Activated naive CD4-positive, alpha-beta T cell treated with anti-CD3 and anti-CD28 coated beads, Interleukin-2, amount 10 ng/mL, durations not matched to agents 7 days and 5 days (primary cell): ENCODE measurements at places on chromosomes 7 and 10.

DNA sequence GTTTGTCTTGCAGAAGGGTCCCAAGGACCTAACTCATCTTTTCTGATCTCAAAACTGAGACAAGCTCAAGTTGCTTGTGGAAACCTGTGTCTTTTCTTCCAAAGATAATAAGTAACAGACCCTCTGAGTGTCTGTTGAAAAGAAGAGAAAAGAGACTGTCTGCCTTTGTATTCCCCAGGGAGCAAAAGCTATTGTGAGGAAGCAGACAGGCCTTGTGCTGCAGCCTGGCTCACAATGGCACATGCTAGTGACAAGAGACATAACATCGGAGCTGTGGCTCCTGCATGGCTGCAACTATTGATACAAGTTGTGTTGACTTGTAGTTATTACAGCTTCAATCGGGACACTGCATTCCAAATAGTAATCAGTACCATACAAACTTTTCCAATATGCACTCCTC lies 202.9 kb downstream of the DKK1 start:
- no peak for DNase-seq

DNA sequence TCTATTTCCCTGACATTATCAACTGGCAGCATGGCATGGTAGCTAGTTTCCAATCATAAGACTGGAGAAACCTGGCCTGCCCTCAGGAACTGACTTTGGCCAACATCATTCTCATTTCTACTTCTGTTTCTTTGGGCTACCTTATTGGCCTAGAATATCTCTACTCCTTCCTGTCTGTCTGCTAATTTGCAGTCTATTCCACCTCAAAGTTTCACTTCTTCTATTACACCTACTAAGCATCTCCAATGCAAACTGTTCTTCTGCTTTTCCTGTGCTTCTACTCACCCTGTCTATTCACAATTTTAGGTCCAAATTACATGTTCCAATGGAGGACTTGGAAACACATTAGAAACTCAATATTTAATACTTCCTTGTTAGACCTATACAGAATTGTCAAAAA lies 65.6 kb downstream of the ZNF503 start:
- DNase-seq, result no peak

GRCh38 chr10:43903451-43903850 lies 254.8 kb upstream of the ZNF32 start:
- DNase-seq, result no peak

GRCh38 chr10:17029581-17030271 lies 99.9 kb downstream of the CUBN start:
- peak; percentile 80 for DNase-seq

DNA sequence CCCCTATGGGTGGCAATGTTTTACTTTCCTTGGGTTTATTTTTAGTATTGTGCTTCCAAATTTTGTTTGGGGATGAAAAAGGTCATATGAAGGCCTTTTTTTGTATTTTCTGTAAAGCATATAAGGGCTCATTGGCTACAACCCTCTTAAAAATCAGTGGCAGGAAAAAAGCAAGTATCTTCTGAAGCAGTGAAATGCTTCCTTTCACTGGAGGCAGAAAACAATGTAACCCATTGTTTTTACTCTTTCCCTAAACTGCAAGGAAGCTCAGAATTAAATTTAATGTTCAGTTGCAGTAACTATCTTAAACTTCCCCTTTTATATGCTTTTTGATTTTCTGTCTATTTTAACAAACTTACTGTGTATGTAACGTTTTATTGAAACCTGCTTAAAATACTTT lies 148.7 kb upstream of the LYZL1 start:
- no peak for DNase-seq

- DNase-seq, result no peak
Observed at GRCh38 chr10:87546971-87547413, 42.3 kb downstream of the MINPP1 start.

GRCh38 chr10:35632027-35632426 lies 10.1 kb downstream of the FZD8 start:
- DNase-seq, result no peak

DNA sequence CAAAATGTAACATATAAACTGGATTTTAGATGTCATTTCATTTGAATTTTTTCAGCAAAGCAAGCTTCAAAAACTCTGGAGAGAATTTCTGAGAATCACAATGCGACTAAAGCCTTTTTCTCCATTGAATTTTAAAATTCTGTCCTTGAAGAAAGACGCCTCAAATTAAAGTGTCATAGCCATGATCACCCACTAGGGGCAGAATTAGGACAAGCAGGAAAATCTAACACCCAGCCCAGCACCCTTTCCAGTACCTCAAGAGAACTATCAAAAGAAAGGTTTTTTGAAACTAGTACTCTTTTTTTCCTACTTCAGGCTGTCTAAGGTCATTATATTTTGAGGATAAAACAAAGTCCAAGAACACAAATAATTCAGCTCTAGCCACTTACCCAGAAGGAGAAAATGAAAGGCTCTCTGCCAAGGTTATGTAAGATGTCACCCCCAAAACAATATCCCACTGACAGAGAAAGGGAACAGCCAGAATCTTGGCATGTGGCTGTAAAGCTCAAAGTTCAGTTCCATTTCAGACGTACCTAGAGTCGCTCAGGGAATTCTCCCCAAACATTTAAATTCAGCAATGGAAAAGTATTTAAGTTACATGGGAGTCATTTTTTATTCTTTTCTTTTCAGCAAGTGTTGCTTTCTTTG lies 299.4 kb downstream of the SNX13 start:
- peak; percentile 29 for DNase-seq

GRCh38 chr7:23184709-23185359 lies 3.0 kb downstream of the NUP42 start:
- peak; percentile 39 for DNase-seq

DNA sequence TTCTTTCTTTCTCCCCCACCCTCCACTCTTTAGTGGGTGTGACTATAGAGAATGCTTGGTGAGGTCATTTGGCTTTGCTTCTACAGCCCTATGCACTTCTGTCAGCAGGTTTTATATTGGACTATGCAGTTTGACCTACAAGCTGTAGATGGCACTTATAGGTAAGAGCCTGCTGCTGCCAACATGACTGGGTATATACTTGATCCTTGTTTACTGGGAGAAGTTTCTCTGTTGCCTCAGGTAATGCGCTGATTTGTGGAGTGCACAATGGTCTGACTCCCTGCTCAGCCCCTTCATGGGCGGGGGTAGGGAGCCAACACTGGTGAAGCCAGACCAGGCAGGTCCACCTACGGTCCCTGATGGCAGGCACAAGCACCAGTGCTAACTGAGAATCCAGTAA lies 33.7 kb upstream of the C7orf33 start:
- no peak for DNase-seq

- no peak for DNase-seq
Observed at GRCh38 chr10:43912469-43912868, 263.8 kb upstream of the ZNF32 start.

- DNase-seq, result no peak
Observed at GRCh38 chr10:131063311-131063710, 248.2 kb downstream of the TCERG1L start.

- DNase-seq, result no peak
Observed at GRCh38 chr7:117085769-117086463, 132.6 kb downstream of the ST7 start.

- no peak for DNase-seq
Observed at GRCh38 chr10:31683682-31684081, 244.9 kb downstream of the ARHGAP12 start.

DNA sequence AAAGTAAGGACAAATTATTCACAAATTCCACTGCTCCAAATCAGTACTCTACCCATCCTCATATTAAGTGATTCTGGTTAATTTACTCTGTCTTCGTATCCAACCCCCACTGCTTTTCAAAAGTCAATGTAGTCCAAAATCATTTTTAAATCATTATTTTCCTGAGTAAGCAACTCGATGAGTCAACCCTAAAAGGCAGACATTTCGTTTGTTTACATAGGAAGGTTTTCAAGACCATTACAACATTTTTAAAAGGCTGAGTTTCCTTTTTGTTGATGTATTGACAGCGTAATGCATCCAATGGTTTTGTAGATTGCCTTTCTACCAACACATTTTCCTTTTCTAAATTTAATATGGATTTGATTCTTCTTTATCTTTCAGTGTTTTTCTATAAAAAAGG lies 523.0 kb upstream of the ANKRD30A start:
- no peak for DNase-seq

- DNase-seq, result no peak
Observed at GRCh38 chr7:32163141-32163806, 93.1 kb upstream of the PDE1C start.

- peak; percentile 10 for DNase-seq
Observed at GRCh38 chr10:43238462-43238861, 28.4 kb downstream of the RASGEF1A start.

- DNase-seq, result peak; percentile 70
Observed at GRCh38 chr7:148773334-148773733, 74.6 kb downstream of the CUL1 start.

GRCh38 chr10:130638991-130639390 lies 502.8 kb downstream of the GLRX3 start:
- DNase-seq, result no peak

GRCh38 chr7:11319491-11320274 lies 346.0 kb downstream of the PHF14 start:
- DNase-seq, result no peak

- DNase-seq, result no peak
Observed at GRCh38 chr10:44697116-44697515, 214.0 kb upstream of the TMEM72 start.

DNA sequence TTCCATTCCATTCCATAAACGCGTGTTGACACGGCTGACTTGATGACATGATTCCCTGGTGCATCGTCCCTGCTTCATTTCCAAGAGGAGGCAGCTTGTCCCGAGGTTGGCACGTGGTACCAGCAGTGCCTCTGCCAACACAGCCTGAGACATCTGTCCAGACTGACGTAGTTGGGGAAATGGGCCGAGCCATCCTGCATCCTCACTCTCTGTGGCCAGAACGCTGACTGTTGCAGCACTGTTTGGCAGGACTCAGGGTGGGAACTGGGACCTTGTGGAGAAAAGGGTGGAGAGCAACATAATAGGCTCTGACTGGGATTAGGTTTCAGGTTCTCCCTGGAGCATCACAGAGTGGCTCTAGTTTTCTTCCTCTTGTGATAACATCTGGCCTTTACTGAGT lies 118.6 kb upstream of the BTBD16 start:
- no peak for DNase-seq

- DNase-seq, result no peak
Observed at GRCh38 chr7:91050677-91051076, 213.6 kb upstream of the FZD1 start.

DNA sequence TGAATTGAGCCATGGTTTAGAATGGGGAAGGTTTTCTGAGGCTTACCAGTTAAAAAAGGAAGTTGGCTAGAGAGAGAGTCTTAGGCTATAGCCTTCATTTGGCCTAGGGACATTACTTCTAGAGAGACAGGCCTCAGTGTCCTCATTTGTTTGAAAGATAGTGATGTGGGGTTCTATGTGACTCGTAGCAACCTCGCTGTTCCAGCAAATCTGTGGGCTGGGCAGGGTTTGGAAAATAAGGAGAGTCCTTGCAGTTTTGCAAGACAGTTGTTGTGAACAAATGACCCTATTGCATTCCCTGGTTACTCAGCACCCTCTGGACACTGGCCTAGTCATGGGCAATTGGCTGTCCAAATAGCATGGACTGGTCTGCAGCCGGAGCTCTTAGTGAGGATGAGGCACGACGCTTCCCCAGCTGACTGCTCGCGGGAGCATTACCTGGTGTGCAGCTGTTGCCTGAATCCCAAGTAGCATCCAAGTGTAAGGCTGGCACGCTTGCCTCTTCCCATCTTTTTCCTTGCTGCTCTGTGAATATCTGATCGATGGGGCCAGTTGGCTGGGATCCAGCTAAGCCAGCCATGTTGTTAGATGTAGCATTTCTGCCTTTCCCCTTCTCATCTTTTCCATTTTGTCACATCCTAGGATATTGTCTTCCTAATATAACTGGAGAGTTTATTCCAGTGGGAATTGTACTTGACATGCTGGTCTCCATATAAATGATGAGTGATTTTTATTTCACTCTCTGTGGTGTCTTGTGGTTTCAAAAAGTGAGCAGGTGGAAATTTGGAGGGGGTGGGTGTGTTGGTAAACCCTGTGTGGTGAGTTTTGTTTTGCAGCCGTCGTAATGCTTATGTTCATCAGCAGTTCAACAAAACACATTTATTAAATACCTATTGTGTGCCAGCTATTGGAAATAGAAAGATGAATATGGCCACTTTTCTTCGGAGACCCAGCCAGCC lies 99.8 kb downstream of the SND1 start:
- no peak for DNase-seq

DNA sequence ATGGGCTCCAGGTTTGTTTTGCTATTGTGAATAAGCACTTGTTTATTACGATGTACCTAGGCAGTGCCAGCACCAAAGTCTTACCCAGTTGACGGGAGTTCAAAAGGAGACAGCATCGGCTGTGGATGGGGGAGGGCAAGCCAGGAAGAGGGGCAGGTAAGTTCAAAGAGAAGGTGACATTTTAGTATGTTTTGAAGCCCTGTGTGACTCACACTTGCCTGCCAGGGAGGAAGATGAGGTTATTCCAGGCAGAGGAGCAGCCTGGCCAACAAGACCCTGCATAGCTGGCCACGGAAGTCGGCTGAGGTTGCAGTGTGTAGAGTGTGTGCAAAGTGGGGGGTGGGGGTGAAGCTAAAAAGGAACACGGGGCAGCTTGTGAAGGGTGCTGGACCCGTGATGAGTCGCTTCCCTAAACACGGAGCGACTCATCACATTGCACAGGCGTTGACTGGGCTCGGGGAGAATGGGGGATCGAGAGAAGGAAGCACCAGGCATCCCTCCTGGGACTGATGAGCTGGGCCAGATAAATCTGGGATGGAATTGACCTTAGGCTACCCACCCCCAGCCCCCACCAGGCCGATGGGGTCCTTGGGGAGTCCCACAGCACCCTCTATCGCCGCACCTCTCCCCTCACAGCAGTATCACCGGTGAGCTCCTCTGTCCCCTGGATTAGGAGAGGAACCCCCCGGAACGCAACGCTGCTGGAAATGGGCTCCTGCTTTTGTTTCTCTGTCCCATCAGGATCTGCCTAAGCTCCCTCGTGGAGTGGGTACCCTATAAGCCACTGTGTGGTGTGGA lies 97.9 kb upstream of the IKZF1 start:
- DNase-seq, result peak; percentile 82

DNA sequence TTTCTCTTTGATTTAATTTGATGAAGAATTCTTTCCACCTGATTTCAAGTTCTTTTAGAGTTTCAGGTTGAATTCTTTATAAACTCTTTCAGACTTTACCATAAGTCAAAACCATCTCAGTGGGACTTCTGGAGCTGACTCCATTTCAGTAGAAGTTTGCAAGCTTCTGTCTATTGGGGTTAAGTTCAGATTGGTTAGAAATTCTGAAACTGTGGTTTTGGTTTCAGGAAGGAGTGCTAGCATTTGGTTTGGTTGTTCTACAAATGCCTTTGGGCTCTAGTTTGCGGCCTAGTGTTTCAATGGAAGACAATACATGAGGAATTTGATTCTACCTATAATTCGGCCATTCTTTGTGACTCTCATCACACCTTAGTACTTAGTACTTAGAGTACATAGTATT lies 176.8 kb upstream of the RHOBTB1 start:
- DNase-seq, result no peak
